ENCODE measurements at places on chromosomes 4 and X.
A peak's percentile ranks its signal among the peaks of the same experiment; 100 is the strongest.

DNA sequence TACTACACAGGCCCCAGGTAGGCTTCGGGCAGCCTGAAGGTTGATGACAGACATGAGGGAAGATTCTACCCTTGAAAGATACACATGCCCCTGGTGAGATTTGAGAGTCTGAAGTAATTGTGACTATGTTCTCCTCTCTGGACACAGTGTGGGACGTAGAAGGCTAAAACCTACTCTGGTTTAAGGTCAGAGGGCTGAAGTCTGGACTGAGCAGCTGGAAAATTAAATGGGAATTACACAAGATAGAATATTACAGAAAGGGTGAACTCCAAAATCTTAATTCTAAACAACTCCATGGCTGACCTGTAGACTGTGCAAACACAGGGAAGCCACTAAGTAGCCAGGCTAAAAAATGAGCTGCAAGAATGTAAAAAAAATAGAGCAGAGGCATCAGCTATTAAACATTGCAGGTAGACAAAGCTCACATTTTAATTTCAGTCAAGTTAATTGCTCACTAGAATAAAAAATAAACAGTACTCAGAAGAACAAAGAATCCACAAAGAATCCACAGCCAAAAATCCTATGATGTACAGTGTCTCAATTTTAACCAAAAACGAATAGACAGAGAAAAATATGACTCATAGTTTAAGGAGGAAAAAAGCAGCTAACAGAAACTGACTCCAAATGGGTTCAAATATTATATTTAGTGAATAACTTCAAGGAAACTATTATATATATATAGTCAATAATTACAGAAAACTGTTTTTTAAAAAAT lies 170.4 kb downstream of the PCDH18 start:
- DNase-seq = no peak

DNA sequence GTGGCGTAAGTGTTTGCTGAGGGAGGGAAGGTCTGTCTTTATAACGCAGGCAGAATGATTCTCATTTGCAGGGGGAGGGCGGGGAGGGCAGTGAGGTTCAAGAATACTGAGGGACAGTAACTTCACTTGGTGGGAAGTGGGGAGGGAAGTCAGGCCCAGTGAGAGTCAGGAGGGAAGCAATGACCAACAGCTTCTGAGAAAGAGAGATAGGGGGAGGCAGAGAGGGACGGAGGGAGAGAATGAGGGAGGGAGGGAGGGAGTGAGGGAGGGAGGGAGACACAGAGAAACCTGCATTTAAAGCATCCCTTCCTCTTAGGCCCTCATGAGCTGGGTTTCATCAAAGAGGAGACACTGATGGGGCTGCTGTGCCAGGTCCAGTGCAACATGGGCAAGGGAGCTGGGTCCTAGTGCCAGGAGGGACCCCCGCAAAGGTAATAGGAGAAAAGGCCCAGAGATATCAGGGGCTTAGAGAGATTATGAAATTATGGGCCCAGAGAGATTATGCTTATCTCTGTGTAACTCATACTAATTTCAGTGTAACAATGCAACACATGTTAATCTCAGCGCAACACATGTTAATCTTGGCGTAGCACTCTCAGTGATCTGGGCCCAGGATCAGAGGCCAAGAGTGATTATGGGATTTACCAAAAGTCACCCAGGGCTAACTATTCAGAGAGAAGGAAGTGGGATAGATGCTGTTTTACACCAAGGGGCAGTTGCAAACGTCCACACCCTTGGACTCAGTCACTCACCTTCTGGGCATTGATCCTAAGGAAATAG lies 112.1 kb downstream of the DRD5 start:
- no peak for DNase-seq

- DNase-seq = no peak
Measured at GRCh38 chr4:74423104-74423503, 21.8 kb upstream of the AREG start.

- DNase-seq = no peak
Measured at GRCh38 chr4:6658597-6659075, 18.2 kb downstream of the MRFAP1 start.

GRCh38 chr4:156558373-156559025 lies 413.1 kb downstream of the PDGFC start:
- DNase-seq = no peak

DNA sequence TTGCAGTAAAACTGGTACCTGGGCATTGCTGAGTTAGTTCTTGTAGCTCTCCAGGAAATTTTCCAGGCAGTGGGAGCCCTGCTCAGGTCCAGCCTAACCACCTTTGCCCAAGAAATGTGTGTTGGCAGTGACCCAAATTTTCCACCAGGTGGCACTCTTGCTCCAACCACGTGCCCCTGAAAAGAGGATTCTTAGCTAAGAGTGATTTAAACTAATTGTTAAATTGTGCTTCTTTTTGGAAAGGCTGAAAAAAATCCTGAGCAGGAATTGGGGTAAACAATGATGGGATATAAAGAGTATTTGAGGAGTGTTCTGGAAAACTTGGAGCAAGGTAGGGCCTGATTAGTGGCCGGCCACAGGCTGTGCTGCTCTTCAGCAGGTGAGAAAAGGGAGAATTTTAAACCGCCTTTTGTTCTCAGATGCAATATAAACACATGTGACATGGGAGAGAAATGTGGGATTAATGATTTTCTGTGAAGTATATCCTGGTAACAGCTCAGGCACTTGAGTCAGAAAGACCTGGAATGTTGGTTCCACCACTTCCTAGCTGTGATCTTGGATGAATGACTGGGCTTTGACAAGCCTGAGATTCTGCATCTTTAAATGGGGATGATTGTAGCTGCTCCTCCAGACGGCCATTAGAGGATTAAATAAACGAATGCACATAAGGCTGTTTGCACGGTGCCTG lies 219.6 kb downstream of the PTTG2 start:
- DNase-seq = peak; percentile 47

DNA sequence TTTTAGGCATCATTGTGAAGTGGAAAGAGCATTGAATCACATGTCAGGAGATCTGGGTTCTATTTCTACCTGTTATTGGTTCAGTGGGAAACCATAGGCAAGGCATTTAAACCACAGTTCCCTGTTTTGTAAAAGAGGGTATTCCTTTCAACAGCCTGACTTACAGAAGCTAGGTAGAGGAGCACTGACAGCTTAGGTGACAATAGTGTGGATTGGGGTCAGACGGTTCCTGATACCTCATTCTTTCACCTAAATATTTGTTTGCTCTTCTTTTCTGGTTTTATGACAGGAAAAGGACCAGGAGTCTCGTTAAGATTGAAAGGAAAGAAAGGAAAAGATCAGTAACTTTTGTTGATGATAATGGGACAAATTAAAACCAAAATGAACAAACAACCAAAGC lies 15.9 kb upstream of the PDLIM5 start:
- DNase-seq = no peak

- DNase-seq = no peak
Measured at GRCh38 chr4:101032541-101032940, 314.8 kb downstream of the PPP3CA start.
